ENCODE measurements at places on chromosomes 11 and 22.

GRCh38 chr11:43690929-43691725 lies 10.6 kb downstream of the HSD17B12 start:
- DNase-seq = no peak

GRCh38 chr22:24736526-24737053 lies 37.9 kb downstream of the PIWIL3 start:
- no peak for DNase-seq

GRCh38 chr11:66192181-66192863 lies 76.1 kb upstream of the RAB1B start:
- DNase-seq = no peak

DNA sequence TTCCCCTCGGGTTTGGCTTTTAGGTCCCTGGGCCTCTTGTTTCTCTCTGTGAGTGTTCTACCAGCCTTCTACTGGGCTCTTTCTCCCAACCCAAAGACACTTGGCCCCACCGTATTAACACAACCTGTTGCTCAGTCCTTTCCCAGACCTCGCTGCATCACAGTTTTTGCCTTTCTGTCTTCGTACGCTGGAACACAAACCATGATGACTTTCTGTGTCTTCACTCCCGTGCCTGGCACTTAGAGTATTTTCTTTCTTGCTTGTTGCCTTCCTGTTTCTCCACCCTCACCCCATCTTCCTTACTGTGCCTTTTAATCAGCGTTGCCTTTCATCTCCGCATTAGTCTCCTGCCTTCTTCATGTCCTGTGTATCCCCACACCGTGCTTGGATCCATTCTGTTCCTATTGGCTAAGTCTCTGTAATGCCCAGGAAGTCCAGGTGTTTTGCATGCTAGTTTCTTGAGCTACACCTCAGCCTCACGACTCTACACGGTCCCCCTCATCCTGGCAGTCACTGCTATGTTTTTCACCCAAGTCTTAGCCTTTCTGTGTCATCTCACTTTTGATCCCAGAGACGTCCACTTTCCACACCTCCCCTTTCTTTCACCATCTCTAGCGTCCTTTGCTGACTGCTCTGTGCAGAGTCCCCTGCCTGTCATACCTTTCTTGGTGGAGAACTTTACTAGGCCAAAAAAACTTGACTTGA lies 1.6 kb downstream of the MARK2 start:
- no peak for DNase-seq

DNA sequence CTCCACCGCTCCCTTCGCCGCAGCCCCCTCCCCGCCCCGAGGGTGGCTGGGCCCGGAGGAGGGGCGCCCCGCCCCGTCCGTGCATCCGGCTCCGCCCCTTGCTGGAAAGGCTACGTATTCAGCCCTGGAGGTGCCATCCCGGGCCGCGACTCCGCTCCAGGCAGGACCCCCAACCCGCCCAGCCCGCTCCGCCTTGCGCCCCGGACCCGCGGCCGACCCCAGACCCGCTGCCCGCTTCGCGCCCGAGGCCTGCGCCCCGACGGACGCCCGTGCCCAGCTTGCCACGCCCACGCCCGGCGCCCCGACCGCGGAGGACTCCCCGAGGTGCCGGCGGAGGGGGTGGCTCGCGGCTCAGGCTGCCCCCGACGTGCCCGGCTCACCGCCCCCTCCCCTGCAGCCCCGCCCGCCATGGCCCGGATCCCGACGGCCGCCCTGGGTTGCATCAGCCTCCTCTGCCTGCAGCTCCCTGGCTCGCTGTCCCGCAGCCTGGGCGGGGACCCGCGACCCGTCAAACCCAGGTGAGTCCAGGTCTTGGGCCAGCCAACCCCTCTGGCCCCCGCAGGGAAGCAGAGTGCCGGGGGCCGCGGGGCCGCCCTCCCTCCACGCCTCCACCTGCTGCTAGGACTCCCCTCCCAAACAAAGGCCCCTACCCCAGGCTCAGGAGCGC lies at the start of gene ADM2:
Gene ADM2 (plus strand): TSS at position 104 of the 667 bp plus-strand sequence. CDS start 305 bp downstream, at position 409.
- no peak for DNase-seq

GRCh38 chr22:30354644-30355043 lies 2.0 kb downstream of the SF3A1 start:
- no peak for DNase-seq

- DNase-seq = no peak
Measured at GRCh38 chr11:68264244-68264643, 7.5 kb downstream of the C11orf24 start.

- no peak for DNase-seq
Measured at GRCh38 chr22:43088627-43088983, 586 bp downstream of the TTLL1 start.

GRCh38 chr22:25027959-25028840 lies 75.7 kb downstream of the KIAA1671 start:
- DNase-seq = no peak

- DNase-seq = no peak
Measured at GRCh38 chr11:130874396-130874795, 41.9 kb downstream of the SNX19 start.

GRCh38 chr22:26095256-26095956 lies 73.9 kb upstream of the SEZ6L start:
- DNase-seq = no peak

DNA sequence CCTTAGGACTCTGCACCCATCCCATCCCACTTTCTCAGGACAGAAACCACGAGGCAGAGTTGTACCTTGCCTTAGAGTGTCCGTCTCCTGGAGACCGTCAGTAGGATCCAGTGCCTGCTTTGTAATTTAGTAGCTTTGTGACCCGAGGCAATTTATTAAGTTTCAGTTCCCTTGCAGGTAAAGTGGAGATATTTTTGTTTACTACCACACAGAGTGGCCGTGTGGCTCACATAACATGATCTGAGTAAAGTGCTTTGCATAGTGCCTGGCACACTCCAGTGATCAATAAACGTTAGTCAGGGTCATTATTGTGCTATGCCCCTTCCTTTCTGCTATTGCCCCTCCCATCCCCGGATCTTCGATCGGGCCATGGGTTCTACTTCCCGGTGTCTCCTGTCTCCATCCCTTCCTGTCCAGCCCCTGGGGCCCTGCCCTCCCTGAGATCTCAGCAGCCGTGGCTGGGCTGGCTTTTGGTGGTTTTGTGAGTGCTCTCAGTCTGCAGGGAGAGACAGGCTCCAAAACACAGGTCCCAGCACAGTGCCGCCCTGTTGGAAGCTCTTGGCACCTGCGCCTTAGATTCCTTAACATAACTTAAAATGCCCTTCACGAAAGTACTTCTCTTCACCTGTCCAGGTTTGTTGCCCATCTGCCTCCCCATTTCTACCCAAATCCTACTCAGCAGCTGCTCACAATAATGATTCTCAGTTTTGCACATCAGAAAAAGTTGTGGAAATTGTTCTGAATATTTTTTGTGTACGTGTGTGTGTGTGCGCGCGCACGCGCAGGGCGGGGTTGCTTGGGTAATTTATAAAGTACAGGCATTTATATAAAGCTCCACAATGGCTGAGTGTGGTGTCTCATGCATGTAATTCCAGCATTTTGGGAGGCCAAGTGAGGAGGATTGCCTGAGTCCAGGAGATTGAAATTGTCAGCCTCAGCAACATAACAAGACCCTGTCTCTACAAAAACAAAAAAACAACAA lies 753.7 kb downstream of the NTM start:
- DNase-seq = no peak

Data from ureter (tissue), 1 donor.